ENCODE measurements at places on chromosomes 3 and 15.

DNA sequence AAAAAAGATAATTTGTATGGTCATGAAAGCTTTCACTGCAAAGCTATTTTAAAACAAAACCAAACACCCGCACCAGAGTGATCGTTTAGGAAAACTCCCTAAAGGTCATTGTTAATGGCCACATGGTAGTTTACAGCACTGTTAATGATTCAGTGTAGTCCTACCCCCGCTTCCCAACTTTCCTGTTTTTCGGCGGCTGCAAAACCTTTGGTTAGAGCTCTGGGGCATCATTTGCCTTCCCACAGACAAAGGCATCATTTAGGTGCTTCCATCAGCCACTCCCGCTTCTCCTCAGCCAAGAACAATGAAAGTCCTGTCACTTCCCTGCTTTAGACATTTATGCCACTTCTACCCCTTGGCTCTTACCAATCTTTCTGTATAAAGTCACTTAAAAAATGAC lies 10.6 kb downstream of the MELTF start:
- DNase-seq = no peak

DNA sequence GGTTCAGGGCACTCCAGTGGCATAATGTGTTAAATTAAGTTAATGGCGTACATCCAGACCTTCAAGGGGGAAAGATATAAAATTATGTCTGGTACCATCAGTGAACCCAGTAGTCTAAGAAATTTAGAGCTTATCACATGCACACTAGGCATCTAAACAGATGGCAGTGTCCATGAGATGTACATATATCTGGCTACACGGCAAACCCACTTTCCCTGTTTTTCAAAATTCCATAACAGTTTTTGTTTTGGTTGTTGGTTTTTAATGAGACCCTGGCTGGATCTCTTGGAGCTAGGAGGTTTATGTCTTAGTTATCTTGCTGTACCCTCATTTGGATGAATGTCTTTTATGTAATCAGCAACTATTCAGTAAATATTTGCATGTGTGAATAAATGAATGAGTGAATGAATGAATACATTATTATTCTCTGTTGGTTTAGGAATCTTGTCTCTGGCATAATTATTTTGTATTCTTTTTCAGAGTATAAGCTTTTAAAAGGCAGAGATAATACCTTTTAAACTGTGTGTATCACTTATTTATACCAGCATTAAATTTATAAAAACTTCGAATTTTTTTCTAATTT lies 3.1 kb upstream of the UTS2B start:
- DNase-seq = no peak

DNA sequence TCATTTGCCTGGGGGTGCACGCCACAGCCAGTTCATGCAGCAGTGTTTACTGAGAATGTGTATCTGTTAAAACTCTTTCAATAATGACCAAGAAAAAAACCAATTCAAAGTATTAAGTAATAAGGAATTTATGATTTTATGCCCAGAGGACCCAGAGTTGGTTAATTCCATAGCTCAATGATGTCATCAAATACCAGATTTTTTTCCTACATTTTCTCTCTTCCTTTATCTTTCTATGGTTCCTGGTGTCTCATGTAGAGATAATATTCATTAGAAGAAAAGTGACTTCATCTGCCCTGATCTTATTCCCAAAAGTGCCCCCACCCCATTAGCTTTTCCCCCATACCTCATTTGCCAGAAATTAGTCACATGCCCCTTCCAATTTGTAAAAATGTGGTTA lies 44.6 kb upstream of the LMCD1 start:
- no peak for DNase-seq

DNA sequence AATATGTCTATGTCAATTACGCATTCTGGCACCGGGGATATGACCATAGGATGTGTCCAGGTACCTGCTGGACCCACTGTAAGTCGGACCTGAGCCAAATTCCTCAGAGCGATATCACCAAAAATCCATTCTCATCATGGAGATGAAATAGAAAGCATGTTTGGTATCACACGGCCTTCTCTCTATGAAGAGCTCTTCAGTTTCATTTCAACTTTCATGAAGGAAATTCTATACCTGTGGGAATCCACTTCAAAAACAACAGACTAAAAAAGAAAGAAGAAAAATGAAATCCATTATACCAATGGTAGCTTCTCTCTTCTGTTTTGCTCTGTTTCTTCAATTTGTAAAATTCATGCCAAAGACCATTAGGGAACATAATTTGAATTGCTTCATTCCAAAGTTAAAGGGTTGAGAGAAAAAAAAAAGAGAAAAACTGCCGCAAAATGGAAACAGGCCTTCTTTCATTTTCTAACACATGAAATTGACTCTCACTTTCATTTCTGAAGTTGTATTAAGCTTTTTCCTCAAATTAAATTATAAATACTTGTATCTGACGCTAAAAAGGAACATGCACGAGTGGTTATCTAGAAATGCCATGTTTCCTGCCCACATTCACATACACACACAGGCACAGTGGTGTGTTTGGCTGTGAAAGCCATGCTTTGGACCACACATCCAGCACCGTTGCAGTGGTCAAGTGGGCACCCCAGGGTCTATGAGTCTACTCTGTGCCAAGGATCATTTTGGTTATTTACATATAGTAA lies 46.9 kb upstream of the DIPK2A start:
- no peak for DNase-seq

DNA sequence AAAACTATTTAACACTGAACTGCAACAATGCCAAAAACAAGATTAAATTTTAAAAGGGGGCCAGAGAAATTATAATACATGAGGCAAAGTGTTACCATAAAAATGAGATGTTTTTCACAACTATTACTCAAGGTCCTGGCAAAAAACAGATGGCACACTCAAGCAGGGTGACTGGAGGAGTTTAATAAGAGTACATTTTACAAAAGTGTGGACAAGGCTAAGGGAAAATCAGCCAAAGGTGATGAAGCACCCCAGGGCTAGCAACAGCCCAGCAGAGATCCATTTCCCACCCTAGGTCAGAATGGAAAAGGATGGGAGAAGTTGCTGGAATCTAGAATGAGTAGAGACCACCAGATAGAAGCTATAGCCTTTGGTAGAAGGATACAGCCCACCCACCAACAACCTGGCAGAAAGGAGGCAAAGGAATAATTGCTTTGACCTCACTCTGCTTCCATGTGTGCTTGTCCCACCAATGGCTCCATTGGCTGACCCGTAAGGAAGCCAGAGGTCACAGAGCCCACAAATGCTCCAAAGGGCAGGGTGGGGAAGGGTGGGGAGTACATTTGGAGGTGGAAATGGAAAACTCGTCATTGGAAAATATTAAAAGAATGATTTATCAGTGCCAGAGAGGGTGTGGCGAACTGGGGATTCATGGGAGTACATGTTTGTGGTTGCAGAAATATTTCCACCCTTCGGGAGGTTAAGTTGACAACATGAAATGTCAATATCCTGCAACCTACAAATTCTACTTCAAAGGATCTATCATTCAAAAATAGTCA lies 161.0 kb upstream of the UBE2E2 start:
- DNase-seq = no peak

Measured in stimulated activated CD4-positive, alpha-beta T cell treated with anti-CD3 and anti-CD28 coated beads, Interleukin-1b, Interleukin-23, amount 100 ng/mL, for 1 hour (primary cell).